ENCODE measurements at places on chromosomes 16 and 17.

DNA sequence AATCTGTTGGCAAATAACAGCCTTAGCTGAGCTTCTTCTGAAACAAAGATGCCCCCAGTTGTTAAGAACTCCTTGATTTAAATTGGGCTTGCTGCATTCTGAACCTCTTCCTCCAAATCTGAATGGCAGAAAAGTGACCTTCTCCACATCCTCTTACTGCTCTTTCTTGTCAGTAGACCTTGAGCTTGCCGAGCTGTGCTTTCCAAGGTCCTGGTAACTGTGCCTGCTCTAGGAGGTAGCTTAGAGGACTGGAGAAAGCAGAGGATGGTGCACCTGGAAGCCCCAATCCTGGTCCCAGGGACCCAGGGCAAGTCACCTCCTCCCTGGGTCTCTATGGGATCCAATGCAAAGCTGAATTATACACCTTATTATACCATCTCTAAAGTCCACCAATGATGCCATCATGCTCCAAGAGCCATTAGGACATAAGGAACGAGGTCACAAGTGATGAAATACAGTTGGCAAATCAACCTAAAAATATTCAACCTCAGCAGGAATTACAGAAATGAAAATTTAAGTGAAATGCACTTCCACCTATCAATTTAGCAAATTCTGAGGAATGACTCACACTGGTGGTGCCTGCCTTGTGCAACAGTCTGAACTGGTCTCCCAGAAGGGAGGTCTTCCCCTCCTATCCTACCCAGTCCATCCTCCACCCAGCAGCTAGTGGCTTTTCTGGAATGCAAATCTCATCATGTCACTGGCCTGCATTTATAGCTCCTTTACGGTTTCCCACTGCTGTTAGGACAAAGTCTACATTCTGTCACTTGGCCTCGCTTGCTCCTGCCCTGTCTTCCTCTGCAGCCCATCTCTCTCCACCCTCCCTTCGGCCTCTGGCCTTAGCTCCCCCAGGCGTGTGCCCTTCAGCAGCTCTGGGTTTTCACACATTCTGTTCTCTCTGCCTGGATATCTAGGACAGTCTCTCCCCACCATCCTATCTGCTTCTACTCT lies 36.6 kb downstream of the TOM1L2 start:
- no peak for DNase-seq

DNA sequence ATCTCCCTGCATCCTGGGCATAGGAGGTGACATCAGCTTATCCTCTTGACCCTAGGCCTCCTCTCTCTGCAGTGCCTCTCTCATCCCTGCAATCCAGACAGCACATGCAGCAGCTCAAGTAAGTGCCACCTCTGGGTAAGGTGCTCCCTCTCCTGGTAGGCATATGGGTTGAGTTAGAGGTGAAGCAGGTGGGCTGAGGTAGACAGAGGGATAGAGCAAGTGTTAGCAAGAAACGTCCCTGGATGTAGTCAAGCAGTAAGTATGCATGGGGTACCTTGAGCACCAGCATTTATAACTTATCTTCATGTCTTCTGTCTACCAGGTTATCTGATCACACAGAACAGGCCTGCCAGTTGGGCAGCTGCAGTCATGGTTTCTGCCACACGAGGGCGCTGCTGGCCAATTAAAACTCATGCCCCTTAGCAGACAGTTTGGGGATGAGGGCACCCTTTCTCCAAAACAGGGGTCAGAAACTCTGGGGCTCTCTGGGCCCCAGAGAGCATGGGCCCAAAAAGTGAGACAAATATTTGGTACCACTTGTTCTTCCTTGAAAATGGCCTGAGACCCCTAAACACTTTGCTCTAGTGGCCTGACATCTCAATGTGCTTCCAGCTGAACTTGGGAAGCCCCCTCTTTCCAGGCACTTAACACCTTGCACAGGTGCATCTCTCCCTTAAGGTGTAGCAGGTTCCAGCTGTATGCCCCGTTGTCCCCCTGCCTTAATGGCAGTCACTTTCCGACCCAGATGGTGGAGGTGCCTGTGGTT lies 59.8 kb downstream of the NEUROD2 start:
- peak; percentile 70 for DNase-seq

DNA sequence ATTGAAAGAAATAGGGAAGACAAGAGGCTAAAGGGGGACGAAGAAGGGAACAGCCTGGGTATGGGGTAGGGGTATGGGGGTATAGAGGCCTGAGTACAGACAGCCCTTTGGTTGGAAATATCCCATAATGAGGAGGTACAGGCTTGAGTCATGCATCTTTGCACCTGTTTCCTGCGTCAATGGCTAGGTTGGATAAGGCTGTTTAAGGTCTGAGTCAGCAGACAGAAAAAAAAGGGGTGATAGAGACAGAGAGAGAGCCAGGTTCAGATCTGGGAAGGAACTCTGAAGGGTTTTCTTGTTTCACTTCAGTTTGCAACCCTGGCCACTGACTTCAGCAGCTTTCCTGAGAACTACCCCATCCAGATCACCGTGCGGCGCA lies 8.5 kb downstream of the FNDC8 start:
- no peak for DNase-seq

DNA sequence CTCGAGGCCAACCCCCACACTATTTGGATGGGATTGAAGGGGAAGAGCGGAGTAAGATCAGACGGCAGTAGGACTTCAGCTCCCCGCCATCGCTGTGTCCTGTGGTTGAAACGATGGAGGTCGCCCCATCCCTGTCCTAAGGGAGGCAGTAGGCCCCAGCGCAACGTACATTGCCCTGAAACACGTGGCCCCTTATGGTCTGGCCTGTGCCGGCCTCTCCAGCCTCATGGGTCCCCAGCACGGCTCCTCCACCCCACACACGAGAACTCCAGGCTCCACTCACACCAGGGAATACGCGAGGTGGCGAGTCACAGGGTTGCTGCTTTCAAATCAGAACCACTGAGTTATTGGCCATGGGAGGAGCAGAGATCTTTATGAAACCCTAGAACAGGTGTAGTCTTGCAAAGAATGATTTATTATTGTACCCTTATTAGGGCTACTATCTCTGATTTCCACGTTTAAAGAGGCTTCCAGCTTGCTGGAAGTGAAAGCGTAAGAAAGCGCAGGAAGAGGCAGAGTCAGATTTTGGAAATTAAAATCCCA lies 669 bp upstream of the DCTPP1 start:
- DNase-seq: no peak

GRCh38 chr17:59619035-59619297 lies 729 bp upstream of the CLTC start:
- DNase-seq: no peak

- no peak for DNase-seq
These were observed 58.4 kb upstream of the IRX3 start for GRCh38 chr16:54344646-54345630.

Measured in stimulated activated CD4-positive, alpha-beta T cell treated with anti-CD3 and anti-CD28 coated beads, Interleukin-15, amount 100 ng/mL, for 1 hour (primary cell).